ENCODE measurements at places on chromosomes 5 and 9.

GRCh38 chr9:136403538-136403914 is 3.6 kb upstream of the SNAPC4 start:
- no peak for DNase-seq

GRCh38 chr5:135040333-135041144 is 6.5 kb upstream of the PITX1 start:
- DNase-seq: no peak

DNA sequence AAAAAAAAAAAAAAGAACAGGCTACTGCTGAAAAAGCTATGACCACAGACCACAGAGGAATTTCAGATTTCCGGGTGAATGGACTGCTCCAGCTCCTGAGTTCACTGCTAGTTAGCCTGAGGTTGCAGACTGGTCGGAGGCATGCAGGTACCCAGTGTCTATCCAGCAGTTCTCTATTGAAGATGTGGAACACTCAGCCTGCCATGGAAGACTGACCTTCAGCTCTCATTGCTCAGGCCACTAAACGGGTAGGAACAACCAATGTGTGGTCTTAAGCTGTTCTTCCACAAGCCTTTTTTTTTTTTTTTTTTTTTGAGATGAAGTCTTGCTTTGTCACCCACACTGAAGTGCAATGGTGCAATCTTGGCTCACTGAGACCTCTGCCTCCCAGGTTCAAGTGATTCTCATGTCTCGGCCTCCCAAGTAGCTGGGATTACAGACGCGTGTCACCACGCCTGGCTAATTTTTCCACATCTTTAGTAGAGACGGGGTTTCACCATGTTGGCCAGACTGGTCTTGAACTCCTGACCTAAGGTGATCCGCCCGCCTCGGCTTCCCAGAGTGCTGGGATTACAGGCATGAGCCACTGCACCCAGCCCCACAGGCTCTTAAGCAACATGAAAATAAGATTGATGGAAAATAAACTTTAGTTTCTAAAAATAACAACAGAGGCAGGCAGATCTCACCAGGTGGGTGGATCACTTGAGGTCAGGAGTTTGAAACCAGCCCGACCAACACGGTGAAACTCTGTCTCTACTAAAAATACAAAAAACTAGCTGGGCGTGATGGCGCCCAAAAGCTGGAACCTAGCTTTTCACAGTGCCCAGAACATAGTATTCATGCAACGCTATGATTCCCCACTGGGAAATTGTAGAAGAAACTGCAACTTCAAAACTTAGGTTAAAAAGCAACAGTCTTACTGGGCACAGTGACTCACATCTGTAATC is 20.0 kb upstream of the NPM1 start:
- no peak for DNase-seq

- DNase-seq: no peak
These were observed 19.7 kb upstream of the F2R start for GRCh38 chr5:76696251-76696650.

GRCh38 chr5:157308836-157309465 is 43.0 kb downstream of the CYFIP2 start:
- DNase-seq: no peak

DNA sequence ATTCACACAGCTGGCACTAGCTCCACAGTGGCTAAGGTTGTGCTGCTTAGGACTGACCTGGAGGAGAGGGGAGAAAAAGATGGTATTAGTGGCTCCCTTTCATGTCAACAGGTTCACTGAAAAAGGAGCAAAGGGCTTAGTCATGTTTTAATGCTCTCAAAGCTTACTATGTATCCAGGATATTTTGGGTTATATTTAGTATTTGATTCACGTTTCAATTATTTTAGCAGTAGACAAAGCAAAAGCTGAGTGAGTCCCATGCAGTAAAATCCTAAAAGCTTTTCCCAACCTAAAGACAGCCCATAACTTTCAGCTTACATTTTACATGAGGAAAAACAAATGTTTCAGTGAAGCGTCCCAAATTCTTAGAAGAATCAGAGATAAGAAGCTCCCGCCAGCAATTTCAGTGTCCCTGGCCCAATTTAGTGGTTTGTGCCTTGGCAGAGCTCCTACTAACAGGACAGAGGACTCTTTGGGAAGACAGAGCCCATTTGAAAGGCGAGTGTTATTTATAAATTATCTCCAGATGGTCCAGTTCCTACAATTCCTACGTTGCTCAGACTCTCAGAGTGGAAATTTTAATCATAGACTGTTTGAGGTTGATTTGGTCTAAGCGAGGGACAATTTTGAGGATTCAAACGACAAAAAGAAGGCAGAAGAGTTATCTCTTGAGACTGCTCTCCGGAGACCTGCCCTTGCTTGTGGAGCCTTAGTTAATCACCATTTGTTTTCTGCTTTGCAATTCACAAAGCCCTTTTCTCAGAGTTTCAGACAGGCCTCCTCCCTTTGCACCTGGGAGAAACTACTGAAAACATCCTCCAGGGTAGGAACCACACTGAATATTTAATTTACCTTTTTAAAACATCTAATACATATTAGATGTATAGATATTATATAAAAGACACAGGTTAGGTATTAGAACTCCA is 225.0 kb upstream of the ANKRD55 start:
- DNase-seq: no peak

DNA sequence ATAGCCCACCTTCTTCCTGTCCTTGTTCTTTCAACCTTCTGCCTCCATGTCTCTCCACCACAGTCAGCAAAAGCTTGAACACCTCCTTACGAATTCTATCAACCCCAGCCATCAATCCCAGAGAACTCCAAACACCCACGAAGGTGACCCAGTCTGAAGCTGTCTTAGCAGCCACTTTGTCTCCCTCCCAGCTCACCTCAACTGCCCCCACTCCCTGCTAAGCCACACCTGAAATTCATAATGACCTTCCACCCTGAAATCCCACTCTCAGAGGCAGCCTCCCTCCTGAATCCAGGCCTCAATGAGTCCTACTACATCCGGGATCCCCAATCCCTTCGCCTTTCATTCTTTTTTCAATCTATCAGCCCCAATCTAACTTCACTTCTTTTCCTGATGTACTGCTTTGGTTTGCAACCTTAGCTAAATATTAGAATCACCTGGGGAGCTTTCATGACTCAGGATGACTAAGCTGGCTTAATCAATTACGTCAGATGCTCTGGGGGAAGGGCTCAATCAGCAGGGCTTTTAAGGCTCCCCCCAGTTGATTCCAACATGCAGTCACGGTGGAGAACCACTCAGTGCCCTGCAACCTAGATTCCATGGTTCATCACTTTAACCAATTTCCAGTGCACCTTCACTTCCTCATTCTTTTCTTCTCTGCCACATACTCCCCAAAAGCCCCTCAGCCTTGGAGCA is 32.2 kb downstream of the BHMT start:
- DNase-seq: no peak

GRCh38 chr9:130666393-130667119 is 2.2 kb downstream of the PRDM12 start:
- DNase-seq: no peak

DNA sequence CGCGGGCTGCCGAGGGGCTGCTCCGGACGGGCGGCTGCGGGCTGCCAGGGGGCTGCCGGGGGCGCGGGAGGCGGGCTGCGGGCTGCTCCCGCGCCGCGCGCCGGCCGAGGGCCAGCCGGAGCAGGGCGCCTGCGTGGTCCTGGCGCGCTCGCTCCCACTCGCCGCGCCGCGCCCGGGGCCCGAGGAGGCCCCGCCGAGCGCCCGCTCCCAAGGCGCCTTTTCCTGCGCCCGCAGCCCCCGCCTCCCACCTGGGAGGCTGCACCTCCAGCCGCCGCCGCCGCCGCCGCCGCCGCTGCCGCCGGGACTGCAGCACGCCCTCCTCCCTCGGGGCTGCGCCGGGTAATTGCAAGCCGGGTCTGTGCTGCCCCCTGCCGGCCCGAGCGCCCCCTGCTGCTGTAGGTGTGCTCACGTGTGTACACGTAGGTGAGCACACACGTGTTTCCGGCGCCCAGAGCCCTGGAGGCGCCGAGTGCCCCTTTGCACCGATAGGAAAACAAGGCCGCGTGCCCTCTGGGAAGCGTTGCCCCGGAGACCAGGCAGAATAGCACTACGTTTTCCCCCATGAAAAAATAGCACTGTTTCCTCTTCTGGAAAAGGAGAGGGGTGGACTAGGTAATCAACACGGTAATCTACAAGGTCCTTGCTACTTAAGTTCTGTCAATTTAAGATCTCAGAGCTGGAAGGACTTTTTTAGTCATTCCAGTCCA is at the start of gene EPB41L4B:
TSS of gene EPB41L4B (minus strand) at position 318 of the 707 bp plus-strand sequence. CDS start 613 bp downstream, outside the sequence.
- DNase-seq: peak; percentile 89

- no peak for DNase-seq
These were observed 617 bp downstream of the SLC9A3 start for GRCh38 chr5:523441-524222.

DNA sequence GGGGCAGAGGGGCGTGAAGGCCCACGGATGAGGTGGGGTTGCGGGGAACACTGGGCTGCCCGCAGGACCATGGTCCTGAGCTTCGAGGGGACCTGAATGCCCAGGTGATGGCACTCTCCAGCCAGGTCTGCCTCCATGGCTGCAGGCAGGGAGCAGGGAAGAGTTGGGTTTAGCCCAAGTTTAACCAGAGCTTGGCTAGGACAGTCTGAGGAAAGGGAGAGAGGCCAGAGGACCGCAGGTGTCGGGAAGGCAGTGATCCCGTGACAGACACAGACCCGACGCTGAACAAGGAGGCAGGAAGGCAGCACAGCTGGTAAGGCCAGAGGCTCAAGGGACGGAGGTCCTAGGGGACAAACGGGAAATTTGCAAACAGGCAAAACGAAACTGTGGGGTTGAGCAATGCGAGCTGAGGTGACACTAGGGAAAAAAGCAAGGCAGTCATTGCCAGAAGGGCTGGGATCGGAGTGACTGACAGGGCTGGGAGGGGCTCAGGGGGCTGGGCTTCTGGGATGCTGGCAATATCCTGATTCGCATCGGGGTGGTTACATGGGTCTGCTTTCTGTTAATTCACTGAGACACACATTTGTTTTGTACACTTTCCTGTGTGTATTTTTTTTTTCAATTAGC is 25.0 kb downstream of the ARPC5L start:
- DNase-seq: no peak

- no peak for DNase-seq
These were observed 367.4 kb downstream of the EFNA5 start for GRCh38 chr5:107303171-107303968.

GRCh38 chr5:78757269-78758053 is 108.9 kb upstream of the LHFPL2 start:
- DNase-seq: no peak

DNA sequence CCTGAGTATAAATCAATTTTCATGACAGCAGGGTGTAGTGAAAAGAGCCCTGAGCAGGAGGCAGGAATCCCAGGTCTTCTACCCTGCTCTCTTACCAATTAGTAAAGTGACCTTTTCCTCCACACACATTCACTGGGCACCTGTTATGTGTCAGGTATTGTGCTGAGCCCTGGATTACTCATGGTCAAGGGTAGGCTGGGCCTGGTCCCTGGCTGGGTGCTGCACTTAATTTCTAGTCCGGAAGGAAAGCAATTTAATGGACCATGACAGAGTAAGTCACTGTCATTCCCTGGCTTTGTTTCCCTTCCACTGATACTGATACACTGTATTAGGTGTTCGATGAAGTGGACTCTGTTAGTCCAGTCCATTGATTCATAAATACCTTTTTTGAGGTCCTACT is 29.1 kb upstream of the BRINP1 start:
- no peak for DNase-seq

DNA sequence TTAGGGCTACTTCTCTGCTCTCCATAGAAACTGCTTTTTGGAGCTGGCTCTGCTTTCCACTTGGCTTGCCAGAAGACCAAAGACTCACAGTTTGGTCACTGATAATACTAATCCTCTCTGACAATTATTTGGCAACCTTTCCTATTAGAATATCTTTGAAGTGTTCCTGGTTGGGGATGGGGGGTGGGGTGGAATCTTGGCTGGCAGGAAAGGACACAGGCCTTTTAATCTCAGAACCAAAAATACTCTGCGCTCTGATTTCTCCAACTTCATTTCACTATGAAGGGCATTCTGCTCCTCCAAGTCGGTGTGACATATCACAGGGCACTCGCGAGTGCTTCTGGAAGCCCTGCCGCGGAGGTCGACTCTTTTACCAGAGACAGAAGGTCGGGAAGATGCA is 1329.0 kb upstream of the WWC1 start:
- no peak for DNase-seq

GRCh38 chr9:134217431-134218210 is 53.3 kb upstream of the RNU6ATAC start:
- DNase-seq: no peak

DNA sequence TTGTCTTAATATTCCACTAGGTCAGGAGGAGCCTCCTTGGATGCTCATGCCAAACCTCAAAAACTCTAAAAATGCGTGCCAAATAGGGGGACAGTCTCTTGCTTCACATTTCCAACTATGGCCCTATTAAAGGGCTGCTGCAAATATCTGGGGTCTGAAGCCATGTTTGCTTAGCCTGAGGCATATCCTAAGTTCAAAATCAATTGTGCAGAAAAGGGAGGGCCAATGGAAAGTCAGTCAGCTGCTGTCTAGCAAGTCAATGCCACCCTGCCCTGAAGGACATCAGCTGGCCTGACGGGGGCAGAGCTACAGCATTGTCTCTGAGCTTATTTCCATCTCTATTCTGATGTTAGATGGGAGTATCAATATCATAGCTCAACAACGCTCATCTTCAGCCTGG is 93.6 kb downstream of the SH3TC2 start:
- DNase-seq: no peak

DNA sequence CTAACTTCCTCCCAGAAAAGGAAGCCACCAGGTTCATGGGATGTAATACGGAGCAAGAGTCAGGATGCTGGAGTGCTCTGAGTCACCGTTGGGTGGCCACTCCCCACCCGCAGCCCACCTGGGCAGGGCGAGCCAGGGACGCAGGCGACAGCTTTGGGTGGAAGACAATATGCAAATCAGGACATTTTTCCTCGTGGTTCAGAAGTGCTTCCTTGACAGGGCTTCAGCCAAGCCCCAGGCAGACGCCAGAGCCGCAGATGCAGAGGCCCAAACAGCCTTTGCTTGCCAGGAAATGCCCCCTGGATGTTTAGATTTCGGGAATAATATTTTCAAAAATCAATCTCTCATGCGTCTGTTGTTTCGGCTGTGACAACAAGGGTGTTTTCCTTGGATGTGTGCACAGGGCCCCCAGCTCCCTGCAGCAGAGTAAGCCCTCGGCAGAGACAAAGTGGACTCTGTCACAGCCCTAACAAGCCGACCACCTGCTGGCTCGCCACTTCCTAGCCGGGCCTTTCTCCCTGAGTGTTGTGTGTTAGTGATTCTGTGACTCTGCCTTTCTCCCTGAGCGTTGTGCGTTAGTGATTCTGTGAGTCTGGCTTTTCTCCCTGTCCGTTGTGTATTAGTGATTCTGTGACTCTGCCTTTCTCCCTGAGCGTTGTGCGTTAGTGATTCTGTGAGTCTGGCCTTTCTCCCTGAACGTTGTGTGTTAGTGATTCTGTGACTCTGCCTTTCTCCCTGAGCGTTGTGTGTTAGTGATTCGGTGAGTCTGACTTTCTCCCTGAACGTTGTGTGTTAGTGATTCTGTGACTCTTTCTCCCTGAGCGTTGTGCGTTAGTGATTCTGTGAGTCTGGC is 11.8 kb upstream of the SLC9A3 start:
- DNase-seq: no peak

DNA sequence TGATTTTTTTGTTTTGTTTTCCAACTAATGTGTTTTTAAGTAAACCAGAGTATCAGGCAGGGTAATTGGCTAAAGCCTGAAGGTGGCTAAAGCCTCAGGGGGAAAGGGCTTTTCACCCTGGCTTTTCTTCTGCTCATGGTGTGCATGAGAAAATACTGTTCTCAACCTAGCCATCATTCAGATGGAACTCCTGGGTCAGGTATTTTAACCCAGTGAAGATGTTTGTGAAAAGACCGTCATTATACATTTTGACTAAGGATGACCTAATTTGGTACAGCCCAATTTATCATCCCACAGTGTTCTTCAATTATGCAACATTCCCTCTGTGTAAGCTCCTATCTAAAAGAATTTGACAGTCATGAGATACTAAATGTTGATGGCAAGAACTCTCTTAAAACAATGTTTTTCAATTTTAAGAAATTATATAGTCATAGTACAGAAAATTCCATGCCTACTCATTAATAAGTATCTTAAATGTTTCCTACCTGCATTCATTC is 209.5 kb upstream of the TARS1 start:
- no peak for DNase-seq
